Activated T-cell treated with anti-CD3 and anti-CD28 coated beads, Interleukin-2, amount 50 U/mL, for 72 hours (primary cell): ENCODE measurements at places on chromosomes 3 and 15.

DNA sequence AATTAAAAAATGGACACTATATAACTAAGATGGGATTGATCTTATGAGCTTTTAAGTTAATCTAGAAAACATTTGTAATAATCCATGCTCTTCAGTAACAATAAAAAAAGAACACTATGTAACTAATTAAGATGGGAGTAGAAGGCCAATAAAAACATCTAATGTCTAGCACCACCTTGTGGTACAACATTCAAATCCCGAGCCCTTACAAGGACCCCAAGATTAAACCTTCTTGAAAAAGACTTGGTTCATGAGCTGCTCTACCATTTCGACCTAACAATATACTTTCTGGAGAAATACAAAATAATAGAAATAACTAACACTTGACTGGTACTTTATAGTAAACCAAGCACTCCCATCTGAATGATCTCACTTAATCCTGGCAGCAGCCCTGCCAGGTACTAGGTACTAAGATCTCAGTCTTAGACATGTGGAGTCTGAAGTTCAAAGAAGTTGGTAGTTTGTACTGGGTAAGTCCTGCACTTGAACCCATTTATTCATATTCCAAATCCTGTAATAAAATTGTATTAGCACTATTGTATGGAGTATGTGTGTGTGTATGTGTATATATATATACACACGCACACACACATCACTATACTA lies 21.8 kb downstream of the METTL6 start:
- no peak for DNase-seq

DNA sequence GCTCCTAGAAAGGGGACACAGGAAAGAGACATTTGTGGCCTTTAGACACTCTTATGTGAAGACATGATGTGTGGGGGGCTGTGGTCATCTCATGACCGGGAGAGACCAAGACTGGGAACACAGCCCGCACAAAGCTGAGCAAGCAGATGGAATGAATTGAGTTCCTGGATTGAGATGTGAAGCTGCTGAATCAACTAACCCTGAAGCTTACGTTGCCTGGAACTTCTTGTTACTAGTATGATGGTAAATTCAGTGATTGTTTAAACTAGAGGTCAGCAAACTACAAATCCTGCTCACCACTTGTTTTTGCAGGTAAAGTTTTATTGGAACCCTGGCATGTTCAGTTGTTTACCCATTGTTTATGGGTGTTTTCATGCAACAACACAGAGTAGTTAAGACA lies 83.4 kb upstream of the BHLHE40 start:
- DNase-seq, result no peak

DNA sequence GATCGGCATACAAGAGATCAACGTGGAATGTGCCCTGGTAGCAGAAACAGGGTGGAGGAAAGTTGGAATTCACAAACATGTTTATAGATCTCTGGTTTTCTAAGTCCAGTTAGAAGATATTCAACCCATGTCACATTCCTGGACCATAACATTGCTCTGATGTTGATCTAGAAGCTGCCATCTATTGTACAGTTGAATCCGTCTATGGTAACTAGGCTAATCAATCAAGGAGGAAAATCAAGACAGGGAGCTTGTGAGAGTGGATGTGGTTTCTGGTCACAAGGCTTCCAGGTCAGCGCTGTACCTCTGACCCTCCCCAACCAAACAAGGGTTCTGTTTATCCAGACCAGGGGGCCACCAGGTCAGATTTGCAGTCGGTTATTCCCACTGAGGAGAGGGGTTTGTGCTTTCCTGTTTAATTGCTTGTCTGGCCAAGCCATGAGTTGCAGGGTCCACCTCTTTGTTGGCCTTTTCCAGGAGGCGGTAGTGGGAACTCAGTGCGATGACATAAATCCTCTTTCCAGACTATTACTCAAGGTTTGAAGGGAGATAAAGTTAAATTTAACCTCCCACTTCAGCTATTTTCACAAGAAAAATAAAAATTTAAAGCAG lies 130.3 kb downstream of the SLCO3A1 start:
- no peak for DNase-seq

GRCh38 chr3:48058091-48058490 lies 41.9 kb upstream of the MAP4 start:
- no peak for DNase-seq

DNA sequence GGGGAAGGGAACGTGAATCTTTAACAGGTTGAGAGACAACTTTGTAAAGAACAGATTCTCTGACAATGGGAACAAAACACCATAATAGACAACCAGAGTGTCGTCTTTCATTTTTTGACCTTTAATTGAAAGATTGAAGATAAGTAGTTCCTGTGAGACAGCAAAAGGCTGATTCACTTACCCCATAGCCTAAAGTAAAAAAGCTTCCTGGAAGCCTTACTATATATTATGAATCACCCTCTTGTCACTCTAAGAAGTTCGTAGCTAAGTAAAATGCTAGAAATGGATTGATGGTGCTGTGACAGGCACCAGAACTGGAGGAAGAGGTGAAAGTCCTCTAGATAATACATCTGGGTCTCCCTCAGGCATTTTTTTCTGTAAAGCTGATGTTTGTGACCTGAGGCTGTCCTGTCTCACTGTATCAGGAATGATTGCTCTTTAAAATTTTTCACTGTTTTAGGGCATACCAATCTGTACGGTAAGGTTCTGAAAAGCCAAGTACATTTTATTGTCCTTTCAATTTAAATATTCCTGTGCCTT lies 824.6 kb upstream of the SEMA6D start:
- DNase-seq, result no peak

DNA sequence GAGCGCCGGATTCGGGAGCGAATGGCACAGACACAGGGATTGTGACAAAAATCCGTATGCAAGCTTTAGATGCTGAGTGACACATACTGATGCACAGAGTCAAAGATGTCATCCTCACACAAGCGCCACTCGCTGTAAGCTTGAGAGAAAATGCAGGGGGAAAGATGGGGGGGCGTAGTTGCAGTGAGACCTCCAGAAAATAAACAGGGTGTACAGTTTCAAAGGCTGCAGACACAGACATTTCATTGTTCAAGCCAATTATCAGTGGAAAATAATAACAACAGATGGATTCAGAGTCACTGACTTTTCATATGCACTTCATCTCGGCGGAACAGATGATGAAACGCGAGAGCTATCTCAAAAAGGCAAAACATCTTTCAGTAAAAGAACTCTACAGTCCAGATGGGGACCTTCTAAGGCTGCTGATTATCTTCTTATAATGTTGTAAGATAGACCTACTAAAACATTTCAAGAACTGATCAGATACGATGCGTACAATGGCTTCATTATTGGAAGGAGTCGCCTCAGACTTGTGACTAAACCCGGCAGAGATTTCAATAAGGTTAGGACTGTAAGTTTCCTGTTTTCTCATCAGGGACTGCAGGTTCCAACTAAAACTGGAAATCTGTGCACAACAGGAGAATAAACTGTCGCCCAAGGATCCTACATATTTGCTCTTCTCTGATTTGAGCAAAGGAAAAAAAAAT lies 275.4 kb downstream of the FOXP1 start:
- DNase-seq, result no peak

DNA sequence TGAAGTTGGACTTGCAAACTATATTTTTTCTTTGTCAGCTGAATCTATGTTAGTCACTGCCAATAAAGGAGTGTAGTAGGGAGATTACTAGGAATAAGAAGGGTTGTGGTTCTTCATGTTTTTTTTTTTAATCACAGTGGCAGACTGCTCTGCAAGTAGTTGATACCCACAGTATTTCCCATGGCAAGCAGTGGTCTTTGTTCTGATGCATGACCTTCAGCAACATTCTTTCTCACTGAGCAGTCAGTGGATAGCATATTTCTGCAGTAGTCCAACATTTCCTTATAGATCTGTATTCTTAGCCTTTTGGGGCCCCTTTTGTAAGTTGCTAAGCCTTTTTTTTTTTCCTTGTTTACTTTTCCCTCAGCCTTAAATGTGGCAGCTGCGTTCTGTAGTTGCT lies 151.1 kb downstream of the DOCK3 start:
- DNase-seq, result no peak

DNA sequence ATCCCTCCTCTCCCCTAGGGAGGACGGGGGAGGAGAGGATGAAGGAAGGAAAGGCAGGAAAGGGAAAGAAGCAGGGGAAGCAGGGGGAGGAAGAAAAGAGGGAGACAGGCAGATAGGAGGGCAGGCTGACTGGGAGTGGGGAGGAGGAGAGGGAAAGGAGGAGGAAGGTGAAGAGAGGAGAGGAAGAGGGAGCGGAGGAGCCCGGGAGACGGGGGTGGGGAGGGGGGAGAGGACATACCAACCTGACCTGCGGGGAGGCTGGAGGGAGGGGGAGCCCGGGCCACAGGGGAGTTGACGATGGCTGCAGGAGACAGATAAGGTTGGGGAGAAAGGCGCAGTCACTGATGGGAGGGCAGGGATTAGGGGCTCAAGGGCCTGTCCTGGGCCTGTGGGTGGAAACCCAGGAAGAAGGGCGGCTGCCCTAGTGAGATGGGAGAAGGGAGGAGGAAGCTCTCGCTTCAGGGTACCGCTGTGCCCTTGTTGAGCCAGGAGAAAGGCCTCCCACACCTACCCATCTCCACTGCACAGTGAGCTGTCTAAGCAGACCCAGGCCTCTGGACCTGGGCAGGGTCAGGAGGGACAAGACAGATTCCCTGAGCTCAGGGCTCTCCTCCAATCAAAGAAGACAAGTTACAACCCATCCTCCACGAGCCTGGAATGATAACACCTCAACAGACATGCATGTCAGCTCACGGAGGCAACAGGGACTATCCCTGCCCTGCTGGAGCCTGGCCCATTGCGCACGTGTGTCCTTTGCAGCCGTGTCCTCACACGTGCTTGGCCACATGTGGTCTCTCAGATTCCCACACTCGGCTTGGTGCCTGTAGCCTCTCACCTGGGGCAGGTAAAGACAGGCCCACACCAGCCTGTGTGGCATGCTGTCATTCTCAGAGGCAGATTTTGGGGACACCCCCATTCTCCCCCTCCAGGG lies 27.9 kb downstream of the C3orf18 start:
- no peak for DNase-seq

GRCh38 chr3:33299395-33300081 lies 22.3 kb downstream of the FBXL2 start:
- DNase-seq, result no peak

DNA sequence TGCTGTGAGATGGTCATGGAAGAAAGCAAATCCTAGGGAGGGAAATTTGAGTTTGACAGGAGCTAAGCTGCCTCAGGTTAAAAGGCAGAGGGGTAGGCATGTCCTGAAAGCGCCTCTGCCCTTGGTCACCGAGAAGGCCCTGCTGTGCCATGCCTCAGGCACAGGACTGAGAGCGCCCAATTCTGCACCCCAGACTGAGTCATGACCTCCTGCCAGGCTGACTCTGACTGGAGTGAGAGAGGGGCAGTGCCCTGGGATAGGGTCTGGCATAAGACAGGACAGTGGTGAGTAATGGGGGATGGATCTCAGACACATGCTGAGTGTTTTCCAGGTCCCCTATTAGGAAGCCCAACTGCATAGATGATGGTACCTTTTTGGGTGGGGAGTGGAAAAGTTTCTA lies 44.4 kb downstream of the EPHB1 start:
- no peak for DNase-seq

- no peak for DNase-seq
Measured at GRCh38 chr15:24977686-24978085, 22.9 kb downstream of the SNRPN start.

DNA sequence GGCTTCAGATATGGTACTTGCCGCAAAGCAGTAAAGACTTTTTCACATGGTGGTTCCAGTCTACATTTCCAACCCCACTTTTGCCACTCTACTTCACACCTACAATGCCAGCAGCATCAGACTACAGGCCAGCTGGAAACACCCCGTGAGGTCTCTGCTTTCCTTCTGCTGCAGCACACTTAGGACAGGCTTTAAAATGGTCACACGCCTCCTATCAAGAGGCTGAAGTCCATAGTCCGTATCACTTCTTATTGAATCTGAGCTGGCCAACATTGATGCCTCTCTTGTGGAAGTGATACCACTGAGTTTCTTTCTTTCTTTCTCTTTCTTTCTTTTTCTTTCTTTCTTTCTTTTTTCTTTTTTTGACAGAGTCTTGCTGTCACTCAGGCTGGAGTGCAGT lies 59.8 kb downstream of the ZNF860 start:
- DNase-seq, result no peak

DNA sequence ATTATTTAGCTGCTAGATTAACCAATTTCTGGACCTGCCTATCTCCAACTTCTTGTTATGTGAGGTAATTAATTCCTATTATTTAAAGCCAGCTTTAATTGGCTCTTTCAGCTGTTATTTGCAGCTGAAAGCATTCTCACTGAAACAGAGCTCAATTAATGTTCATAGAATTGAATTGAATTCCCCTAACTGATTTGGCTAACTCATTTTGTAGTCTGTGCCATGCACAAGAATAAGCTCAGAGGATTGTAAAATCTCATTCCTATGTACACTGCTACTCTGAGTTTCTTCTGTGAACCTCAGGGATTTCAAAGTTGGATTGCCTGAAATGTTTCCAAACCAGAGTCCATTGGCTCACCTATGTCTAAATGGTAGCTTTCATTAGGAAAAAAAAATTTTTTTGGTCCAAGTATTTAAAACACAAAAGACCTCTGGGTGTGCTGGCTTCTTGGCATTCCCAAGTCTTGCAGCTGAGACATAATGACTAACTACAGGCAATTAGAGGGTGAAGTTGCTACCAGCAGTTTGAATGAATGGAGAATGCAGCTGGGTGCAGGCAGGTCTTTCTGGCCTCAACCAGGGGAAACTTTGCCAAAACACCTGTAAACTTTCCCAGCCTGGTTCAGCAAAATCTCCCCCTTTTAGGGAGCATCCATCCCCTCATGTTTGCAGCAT lies 134.3 kb downstream of the EDEM1 start:
- no peak for DNase-seq

GRCh38 chr3:105744202-105744601 lies 124.6 kb downstream of the CBLB start:
- DNase-seq, result no peak

DNA sequence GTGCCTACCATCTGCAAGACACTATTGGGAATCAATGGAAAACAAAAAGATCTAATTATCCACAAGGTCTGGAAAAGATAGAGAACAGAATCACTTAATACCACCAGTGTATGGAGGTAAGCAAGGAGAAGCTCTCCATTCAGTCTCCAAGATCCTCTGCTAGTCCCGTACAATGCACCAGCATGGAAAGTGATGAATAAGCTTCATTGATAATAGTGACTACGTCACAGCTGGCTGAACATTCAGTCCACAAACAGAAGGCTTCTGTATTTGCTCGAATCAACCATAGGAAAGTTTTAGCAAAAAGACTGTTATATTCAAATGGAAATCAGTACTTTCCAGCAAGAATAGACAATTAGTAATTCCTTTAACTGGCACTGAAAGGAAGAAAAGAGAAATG lies 42.9 kb downstream of the IGSF11 start:
- DNase-seq, result no peak

DNA sequence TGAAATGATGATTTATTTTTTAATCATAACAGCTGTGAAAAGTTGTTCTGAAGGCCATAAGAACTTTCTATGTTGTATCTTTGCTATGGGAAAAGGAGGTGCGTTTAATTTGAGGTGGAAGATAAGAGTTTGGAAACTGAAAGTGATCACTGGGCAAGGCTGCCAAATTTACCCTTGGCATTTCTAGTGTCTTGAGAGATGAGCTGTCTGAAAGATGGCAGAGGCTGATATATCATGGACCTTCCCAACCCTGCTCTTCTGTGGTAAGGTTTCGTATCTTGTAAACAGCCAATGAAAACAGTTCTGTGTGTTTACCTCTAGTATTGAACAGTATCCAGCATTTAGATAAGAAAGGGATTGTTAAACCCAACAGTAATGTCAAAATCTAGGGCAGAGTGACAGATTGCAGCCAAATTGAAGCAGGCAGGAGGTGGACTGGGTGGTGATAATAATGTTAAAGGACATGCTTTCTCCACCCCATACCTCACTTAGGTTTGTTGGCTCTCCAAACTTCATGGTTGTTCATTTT lies 15.8 kb upstream of the NFKBIZ start:
- DNase-seq, result no peak
